CD4-positive, alpha-beta T cell treated with Interferon gamma for 1 hour (primary cell): ENCODE measurements at places on chromosomes 16 and 17.

DNA sequence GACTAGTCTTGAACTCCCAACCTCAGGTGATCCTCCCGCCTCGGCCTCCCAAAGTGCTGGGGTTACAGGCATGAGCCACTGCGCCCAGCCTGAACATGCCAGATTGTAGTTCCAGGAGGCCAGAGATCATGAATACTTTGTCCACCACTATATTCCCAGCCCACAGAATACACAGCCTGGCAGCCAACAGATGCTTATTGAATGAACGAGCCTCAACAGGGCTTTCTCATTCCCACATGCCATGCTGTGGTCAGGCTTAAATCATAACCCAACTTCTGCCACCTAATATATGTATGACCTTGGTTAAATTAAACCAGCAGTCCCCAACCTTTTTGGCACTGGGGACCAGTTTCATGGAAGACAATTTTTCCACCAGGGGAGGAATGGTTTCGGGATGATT is 3.1 kb upstream of the TMEM219 start:
- no peak for DNase-seq

GRCh38 chr17:17377071-17377967 is 74.1 kb downstream of the NT5M start:
- no peak for DNase-seq

GRCh38 chr16:56946767-56947603 is 14.8 kb upstream of the CETP start:
- DNase-seq: no peak

- no peak for DNase-seq
These were observed 9.1 kb downstream of the ASPHD1 start for GRCh38 chr16:29909391-29909790.
